ENCODE measurements at places on chromosomes 2 and 18. TPM values are rescaled to one million over a fixed set of nuclear protein-coding genes. Genes with fewer than 3 reads are reported as not detected.

DNA sequence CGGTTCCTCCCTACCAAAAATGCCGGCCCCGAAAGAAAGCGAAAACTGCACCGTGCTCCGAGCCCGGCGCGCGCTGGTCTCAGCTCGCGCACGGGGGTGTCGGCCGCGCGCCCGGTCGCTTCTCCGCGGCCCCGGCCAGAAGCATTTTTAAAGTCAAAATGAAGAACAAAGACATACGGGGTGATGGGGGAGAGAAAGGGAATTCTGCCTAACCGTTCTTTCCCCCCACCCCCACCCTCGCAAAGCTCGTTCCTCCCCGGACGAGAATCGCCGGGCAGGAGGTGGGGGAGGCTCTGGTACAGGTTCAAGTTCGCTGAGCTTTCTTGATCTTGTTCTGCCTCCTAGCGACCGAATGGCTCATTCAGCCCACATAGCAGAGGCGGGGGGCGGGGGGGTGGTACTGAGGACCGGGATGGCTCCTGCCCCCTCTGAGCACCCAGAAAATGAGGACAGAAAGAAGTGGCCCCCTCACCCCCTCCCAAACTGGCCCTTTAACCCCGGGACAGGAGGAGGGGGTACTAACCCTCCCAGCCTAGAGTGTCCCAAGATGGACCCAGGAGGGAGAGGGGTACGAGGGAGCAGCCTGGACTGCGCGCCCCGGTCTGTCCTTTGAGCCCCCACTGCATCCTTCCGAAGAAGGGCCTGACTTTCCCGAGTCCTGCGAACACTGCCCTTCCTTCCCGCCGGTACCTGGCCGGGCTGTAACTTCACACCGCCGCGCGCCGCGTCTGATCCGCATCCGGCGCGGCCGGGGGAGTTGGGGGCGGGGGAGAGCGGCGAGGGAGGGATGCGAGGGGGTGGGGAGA is 3.1 kb downstream of the BCL11A start:
- DNase-seq, result peak; percentile 71

DSG1 gene
- total RNA-seq, result 2.5 TPM

EMX1 gene
- 0.20 TPM for total RNA-seq

GRCh38 chr18:73645160-73645715 is 502.4 kb downstream of the FBXO15 start:
- DNase-seq, result no peak

GRCh38 chr2:169768262-169768995 is 30.2 kb upstream of the SSB start:
- no peak for DNase-seq

DNA sequence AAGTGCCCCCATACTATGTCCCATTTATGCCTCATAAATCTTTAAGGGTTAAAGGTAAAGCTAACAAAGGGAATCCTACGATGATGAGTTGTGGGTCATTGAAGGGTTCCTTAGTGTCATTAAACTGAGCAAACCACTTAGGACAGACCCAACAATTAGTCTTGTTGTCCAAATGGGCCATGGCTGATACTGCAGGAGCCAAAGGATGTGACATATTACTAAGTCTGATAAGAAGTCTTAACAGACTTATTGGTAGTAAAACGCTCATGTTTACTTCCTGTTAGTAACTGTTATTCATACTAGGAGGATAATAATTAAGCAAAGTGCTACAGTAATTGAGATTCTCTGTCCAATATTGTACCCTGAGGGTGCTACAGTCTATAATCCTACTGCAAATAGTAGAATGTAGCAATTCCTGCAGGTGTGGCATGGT is 96.8 kb downstream of the PTPN4 start:
- no peak for DNase-seq

DNA sequence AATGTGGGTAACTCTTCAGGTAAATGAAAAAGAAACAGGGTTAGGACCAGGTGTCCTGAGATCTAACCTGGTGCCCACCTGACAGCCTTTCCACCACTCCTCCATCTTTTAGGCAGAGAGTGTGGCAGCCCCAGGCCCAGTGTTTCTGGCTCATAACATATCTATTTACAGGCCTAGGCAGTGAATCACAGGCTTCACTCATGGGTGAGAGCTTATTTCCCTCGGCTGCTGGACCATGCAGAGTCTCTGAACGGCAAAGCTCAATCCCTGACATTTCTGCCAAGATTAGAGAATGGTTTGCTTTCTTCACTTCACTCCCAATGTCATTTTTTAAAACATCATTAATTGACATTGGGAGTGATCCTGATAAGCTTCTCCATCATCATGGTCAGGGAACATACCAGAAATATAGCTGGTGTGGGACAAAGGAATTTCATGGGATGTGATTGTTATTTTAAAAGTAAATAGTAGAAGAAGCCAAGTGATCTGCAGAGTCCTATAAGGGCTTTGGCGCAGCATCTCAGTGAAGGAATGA is 323.9 kb downstream of the SETBP1 start:
- no peak for DNase-seq

DNA sequence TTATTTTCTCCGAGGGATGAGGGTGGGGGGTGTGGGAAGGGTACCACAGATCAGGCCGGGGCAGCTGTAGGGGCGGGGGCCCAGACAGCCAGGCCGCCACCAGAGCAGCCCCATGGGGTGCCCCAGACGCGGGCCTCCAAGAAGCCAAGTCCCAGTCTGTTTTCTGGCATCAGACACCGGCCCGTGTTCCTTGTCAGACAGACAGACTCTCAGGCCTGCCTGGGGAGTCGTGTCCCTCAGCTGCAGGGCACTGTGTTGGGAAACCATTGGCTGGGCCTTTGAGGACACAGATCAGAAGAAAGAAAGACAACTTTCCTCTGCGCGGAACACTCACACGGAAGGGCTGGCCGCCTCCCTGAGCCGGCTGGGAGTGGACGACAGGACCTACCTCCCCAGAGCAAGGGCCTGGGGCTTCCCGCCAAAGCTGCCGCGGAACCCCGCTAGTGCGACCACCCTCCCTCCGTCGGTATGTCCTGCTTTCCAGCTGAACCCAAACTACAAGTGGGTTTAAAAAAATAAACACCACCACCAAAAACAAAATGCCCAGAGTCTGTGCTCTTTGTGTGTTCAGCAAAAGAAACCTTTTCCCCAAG is 88.0 kb downstream of the SMAD7 start:
- DNase-seq, result no peak
